ENCODE measurements at places on chromosomes 11 and 22.

- no peak for DNase-seq
Observed at GRCh38 chr11:71325418-71326327, 73.3 kb upstream of the SHANK2 start.

- no peak for DNase-seq
Observed at GRCh38 chr22:37279331-37280181, 2.8 kb upstream of the CYTH4 start.

GRCh38 chr11:31870609-31871309, 59.6 kb upstream of the PAX6 start:
- DNase-seq = no peak

DNA sequence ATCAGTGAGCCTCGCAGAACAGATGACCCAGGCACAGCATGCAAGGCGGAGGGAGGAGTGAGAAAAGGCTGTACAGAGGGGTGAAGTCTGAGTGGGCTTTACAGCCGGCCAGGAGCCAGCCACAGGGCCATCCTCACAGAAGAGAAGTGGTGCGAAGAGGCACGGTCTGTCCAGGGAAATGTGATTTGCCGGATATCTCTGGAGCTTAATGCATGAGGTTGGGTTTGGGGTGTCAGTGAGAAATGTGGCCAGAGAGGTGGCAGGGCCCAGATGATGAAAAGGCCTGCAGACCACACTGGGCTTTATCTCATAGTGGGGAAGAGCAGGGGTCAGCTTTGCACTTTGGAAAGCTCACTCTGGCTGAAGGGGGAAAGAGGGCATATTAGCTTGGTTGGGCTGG, 255.2 kb downstream of the BUD13 start:
- DNase-seq = no peak

DNA sequence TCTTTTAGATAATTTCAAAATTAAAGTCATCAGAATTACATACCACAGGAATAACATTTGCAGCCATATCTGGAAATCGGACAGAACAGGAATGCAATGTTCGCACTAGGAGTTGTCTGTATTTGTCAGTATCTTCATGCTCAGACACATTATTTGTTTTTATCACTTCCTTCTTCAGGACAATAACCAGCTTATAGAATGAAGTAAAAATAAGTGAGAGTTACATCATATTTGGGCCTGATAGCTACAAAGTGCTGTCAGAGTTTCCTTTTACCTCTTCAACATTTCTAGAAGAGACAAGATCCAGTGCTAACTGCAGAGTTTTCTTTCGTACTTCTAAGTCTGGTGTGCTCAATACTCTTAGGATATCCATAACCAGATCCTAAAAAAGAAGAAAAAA, 18.9 kb downstream of the COPB1 start:
- no peak for DNase-seq
